Mesenchymal stem cell (in vitro differentiated cells and primary cell): ENCODE measurements at places on chromosomes 16 and 17.

DNA sequence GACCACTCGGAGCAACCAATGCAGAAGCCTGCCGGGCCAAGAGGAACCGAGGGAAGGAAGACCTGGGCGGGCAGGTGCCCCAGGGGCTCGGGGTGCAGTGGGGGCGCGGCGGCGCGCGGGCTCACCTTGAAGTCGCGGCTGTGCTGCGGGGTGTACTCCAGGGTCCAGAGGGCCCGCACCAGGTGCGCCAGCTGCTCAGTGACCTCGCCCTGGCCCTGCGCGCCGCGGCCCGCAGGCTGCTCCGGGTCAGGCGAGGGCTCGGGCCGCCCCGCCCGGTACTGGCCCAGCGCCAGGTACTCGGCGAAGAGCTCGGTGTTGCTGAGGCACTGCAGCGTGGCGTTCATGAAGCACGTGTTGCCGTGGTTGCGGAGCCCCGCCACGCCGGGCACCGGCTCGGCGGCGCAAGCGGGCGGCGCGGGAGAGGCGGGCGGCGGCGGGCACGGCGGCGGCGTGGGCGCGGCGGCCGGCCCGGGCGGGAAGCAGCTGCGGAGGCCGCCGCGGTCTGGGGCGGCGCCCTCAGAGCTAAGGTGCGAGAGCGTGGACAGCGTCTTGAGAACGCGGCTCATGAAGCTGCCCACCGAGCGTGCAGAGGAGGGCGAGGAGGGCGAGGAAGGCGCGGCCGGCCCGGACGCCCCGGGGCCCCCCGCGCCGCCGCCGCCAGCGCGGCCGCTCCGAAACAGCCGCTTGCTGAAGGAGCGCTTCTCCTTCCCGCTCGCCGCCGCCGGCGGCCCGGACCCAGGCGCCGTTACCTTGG, 562 bp downstream of the USP31 start:
- peak; percentile 57 for DNase-seq

GRCh38 chr17:75516619-75517296, 430 bp downstream of the TSEN54 start:
- DNase-seq: peak; percentile 41

GRCh38 chr17:42016411-42016831, 818 bp downstream of the DNAJC7 start:
- peak; percentile 37 for DNase-seq

- DNase-seq: peak; percentile 86
Measured at GRCh38 chr16:55471448-55472097, 7.4 kb upstream of the MMP2 start.

- DNase-seq: no peak
Measured at GRCh38 chr17:42774066-42774745, 957 bp downstream of the VPS25 start.

- no peak for DNase-seq
Measured at GRCh38 chr16:1793578-1794220, at the start of gene IGFALS. Gene IGFALS (minus strand): TSS chr16:1793705. CDS start chr16:1793652, 53 bp downstream.

DNA sequence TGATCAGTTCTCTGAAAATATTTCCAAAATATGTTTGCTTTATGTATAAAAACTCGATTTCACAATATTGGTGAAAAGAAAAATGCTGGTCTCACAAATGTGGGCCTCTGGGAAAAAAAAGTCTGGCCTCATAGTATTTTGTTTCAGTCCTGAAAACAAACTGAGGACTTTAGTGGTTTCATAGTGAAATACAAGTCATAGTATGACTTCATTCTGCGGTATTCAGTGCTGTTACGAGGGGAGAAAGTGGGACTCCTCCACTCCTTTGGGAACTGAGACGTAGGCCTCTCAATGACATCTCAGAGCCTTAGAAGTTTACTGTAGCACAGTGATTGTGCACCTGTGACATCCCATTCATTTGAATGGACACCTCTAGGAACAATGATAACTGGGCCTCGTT, 56.0 kb downstream of the CYB561 start:
- DNase-seq: no peak

DNA sequence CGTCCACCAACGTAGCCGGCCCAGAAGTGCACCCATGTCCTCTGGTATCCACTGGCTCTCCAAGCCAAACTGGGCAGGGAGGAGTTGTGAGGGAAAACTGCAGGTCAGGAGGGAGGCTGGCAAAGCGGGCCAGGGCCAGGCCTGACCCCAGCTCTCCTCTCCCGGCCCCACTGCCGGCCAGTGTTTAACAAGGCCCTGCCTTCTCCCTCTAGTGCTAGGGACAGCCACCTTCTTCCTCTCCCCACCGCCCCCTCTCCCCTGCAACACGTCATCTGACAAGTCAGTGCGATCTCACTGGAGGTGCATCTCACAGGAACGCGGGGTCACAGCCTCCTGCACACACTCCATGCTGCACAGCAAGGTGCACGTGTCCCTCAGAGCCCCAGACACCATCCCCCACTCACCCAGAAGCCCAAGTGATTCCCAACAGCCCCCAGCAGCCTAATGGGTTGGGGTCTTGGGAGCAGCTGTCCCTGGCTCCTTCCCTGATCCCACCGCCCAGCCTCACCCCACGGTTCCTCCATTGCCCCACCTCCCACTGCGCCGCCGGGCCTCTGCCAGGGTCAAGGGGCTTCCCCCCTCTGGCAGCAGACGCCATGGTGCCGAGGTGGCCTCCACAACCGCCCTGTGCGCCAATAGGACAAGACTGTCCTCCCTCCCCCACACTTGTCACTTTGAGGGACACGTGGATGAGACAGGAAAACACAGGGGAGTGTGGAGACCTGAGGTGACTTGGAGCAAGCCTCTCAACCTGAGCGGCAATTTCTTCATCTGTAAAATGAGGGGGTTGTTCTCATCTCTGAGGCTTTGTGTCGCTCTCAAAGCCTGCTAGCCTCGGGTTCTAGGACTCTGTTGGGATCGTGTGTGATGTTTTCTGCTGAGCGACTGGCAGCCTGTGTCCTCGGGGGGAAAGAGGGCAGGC, 1.1 kb upstream of the ACE start:
- no peak for DNase-seq

- no peak for DNase-seq
Measured at GRCh38 chr17:33500151-33500550, 207.1 kb upstream of the ASIC2 start.

- no peak for DNase-seq
Measured at GRCh38 chr16:90048347-90048722, 28.8 kb downstream of the PRDM7 start.

DNA sequence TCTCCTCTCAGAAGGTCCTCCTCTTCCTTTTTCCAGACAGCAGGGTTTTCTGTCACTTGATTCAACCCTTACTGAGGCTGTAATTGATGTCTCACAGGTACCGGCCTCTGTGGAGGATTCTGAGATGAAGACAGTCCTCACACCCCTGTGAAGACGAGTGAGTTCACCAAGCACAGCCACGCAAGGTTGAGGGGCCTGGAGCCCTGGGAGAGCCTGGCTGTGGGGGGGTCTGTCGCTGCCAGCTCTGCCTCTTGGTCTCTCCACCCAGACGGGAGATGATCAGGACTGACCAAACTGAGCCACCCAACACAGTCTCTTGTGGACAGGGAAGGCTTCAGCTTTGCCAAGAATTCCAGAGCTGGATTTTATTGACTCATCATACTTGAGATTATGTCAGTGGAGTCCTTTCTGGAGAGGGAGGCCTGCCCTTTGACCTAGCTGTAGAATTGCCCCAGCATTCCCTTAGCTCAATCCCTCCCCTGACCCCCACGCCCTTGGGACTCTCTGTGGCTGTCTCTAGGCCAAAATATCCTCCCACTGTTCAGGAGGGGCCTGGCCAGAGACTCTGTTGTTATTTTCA, 51.1 kb upstream of the CRHR1 start:
- DNase-seq: no peak

GRCh38 chr17:72702136-72702735, 390.3 kb downstream of the SLC39A11 start:
- DNase-seq: no peak

GRCh38 chr17:44187131-44187899, 543 bp downstream of the TMUB2 start:
- peak; percentile 32 for DNase-seq

GRCh38 chr16:59859676-59860402, 1125.7 kb upstream of the GOT2 start:
- DNase-seq: no peak

GRCh38 chr17:53032861-53033271, 789.9 kb upstream of the KIF2B start:
- DNase-seq: peak; percentile 65

DNA sequence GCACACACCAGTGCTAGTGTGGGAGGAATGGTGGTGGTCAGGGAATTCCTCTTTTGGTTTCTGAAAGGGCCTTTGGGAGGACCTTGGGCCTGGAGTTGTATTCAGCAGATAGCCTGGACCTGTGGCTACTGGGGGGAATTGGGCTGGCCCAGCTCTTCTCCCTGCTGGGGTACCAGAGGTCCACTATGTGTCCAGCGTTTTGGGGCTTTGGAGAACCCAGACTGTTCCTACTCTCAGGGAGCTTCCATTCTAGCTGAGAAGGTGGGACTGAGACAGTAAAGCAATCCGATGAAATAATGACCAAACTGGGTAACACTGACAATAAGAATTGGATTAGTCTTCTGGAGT, 2.4 kb downstream of the EPN3 start:
- DNase-seq: no peak

DNA sequence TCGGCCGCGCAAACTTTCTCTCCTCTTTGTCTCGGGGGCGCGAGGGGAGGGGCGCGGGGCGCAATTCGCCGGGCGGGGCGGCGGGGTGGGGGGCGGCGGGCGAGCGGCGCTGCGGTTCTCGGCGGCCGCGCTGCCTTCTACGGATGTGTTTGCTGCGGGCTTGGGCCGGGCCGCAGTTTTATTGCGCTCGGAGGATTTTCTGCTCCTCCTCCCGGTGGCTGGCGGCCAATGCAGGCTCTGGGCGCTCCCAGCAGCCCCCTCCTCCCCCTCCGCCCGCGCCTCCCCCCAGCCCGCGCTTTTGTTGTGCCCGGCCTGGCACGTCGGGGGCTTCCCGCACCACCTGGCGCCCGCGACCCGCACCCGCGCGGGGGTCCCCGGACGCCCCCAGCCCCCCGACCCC, at the start of gene TIMP2:
TIMP2 (minus strand) TSS at position 154 of the 400 bp plus-strand sequence. CDS start 299 bp downstream, outside the sequence.
- peak; percentile 86 for DNase-seq

DNA sequence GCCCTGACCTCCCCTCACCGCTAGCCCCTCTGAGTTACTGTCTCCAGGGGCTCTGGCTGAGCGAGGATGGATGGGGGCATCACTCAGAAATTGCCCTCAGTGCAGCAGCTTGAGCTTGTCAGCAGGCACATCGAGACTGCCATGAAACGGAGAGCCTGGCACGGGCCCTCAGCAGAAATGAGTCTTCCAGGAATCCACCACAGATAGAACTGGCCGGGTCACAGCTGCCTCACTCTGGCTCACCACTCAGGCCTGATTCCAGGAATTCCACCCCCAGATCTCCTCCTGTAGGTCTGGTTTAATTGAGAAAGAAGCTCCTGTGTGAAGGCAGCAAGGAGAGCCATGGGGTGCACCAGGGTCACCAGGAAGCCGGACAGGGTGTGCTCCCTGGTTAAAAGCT, 85.5 kb downstream of the GSG1L start:
- DNase-seq: no peak

DNA sequence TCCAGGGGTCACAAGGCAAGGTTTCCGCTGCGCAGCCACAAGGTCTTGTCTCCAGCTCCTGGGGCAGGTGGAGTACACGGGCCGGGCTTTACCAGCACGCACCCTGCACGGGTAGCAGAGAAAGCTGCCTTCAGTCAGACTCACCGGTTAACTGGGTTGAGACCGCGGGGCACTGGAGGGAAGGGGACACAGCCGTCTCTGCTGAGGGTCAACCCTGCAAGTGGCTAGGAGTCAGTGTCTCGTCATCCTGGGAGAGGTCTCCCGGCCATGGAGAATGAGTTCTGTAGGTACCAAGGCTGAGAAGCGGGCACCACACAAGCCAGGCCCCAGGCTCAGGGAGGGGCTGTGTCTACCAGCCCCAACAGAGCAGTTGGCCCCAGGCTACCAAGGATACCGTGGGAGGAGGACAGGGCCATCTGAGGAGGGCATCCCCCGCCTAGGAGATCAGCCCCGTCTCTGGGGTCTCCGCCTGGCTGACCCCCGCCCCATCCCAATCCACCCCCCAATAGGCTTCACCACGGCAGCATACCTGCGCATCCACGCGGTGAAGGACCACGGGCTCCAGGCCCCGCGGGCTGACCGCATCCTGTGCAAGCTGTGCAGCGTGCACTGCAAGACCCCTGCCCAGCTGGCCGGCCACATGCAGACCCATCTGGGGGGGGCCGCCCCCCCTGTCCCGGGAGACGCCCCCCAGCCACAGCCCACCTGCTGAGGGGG, 2.8 kb upstream of the PRRT2 start:
- DNase-seq: no peak

DNA sequence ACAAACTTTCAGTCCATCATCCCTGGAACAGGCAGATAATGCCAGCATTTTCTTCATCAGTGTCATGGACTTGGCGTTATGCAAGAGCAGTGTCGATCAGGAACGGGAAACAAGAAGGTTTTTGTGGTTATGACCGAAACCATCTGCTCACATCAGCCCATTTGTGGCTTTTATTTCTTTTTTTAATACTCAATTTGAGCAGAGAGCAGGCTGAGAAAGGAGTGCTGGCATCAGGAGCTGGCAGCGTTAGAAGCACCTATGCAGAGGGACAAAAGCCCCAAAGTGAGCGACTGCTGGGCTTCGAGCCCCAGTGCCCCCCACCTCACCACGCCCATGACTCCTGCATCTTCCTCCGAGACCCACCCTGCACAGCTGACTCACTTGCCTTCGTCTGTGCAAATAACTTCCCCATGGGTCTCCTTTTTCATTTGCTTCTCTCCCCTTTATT, 16.2 kb upstream of the CD300E start:
- no peak for DNase-seq

GRCh38 chr16:9773289-9773688, 408.9 kb downstream of the GRIN2A start:
- no peak for DNase-seq

GRCh38 chr16:56192635-56192945, 1.3 kb downstream of the GNAO1 start:
- no peak for DNase-seq

GRCh38 chr17:76537288-76537577, 276 bp downstream of the CYGB start:
- no peak for DNase-seq

- peak; percentile 85 for DNase-seq
Measured at GRCh38 chr17:76791053-76791980, 53.4 kb downstream of the MFSD11 start.

GRCh38 chr16:31496670-31497069, 11.5 kb downstream of the RUSF1 start:
- no peak for DNase-seq

DNA sequence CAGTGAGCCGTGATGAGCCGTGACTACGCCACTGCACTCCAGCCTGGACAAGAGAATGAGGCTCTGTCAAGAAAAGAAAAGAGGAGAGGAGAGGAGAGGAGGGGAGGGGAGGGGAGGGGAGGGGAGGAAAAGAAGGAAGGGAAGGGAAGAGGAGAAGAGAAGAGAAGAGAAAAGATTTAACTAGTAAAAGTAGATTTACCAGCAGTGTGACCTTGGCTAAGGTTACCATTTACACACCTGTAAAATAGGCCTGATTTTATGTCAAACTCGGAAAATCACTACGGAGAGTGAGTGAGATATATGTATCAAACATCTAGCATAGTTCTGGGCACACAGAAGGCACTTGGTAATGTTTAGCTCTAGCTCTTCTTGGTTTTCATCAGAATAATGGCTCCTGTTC, 109.2 kb downstream of the LYRM1 start:
- no peak for DNase-seq
